ENCODE measurements at places on chromosomes 7 and 10.

DNA sequence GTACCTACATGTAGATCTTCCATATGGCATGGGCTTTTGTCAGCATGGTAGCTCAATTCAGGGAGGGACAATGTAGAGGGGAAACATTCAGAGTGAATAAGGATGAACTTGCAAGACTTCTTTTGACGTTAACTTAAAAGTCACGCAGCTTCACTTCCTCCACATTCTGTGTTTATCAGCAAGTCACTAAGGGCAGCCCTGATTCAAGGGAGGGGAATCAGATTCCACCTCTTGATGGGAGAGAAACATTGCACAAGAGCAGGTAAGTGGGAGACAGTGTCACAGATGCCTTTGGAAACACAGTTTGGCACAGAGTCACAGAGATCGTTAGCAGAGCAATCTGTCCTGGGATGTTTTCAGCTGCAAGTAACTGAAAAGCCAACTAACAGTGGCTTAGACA is 26.2 kb downstream of the C10orf67 start:
- DNase-seq: no peak

DNA sequence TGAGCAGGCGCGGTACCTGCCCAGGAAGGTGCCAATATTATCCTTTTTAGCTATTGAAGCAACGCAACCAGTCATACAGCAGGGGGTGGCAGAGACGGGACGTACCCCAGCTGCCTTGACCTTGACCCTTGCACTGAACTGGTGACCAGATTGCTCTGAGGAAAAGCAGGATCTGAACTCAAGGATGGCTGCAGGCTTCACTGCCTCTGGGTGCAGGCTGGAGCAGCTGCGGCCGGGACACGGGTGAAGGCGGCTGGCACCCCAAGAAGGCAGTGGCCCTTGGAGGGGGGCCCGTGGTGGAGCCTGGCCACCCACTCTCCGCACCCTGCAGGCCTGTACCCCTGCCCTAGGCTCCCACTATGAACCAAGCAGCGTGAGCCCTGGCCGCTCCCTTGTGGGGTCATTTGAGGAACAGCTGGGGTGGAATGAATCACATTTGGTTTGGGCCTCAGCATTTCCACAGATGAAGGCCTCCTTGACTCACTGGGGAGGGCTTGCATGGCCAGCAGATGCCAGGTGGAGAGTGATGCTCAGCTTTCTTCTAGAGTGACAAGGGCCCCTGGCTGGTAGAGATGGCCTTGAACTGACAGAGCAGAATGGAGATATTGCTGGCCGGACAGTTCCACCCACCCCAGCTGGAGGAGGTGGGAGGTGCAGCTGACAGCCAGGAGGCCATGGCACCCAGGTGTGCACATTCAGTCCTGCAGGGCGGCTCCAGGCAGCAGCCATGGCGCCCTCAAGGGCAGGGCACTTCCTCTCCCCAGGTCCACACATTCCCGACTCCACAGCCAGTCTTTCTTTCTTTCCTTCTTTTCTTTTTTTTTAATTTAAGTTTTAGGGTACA is 218.7 kb downstream of the WDR37 start:
- no peak for DNase-seq

DNA sequence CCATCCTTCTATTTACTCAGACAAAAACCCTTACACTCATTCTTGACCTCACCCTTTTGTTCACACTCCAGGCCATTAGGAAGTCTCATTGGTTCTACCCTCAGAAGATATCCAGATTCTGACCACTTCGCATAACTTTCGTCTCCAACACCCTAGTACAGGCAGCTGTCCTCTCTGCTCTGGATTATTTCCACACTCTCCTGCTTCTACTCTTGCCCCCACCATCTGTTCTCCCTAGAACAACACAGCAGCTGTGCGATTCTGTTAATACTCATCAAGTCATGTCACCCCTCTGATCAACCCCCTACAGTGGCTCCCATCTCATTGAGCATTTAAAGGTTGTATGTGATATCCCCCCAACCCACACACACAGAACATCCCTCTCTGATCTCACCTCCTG is 15.5 kb upstream of the TRIL start:
- DNase-seq: no peak

- no peak for DNase-seq
These were observed 21.5 kb upstream of the NAMPT start for GRCh38 chr7:106306256-106306655.
